ENCODE measurements at places on chromosomes 16 and 17. TPM values are rescaled to one million over a fixed set of nuclear protein-coding genes. Genes with fewer than 3 reads are reported as not detected.

SAMD14 gene
- total RNA-seq, result 5.3 TPM

ADAP2 gene
- 0.60 TPM for total RNA-seq

ADGRG3 gene
- not detected for total RNA-seq

SYNGR2 gene
- total RNA-seq, result 32.0 TPM

CRHR1 gene
- total RNA-seq, result not detected

OR4D1 gene
- total RNA-seq, result not detected

KRTAP9-3 gene
- total RNA-seq, result not detected

Measured in smooth muscle cell of the umbilical artery (primary cell).